NCI-H1048 (cell line): ENCODE measurements at places on chromosomes 1 and 21.

- no peak for DNase-seq
These were observed 28.6 kb downstream of the COL6A1 start for GRCh38 chr21:46009951-46010705.

DNA sequence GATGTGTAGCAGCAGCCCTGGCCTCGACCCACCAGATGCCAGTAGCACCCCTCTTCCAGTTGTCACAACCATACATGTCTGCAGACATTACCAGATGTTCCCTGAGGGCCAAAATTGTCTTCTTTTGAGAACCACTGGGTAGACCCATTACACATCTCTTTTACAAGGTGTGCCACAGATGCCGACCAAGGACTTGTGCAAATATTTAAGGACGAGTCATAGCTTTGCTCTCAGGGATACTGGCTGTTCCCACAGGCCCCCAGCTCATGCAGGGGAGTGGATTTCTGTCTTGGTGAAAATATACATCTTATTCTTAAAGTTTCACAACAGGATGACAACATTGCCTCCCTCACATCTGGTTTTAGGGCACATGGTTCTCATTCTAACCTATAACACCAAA is 59.4 kb upstream of the ZBTB18 start:
- DNase-seq, result no peak

DNA sequence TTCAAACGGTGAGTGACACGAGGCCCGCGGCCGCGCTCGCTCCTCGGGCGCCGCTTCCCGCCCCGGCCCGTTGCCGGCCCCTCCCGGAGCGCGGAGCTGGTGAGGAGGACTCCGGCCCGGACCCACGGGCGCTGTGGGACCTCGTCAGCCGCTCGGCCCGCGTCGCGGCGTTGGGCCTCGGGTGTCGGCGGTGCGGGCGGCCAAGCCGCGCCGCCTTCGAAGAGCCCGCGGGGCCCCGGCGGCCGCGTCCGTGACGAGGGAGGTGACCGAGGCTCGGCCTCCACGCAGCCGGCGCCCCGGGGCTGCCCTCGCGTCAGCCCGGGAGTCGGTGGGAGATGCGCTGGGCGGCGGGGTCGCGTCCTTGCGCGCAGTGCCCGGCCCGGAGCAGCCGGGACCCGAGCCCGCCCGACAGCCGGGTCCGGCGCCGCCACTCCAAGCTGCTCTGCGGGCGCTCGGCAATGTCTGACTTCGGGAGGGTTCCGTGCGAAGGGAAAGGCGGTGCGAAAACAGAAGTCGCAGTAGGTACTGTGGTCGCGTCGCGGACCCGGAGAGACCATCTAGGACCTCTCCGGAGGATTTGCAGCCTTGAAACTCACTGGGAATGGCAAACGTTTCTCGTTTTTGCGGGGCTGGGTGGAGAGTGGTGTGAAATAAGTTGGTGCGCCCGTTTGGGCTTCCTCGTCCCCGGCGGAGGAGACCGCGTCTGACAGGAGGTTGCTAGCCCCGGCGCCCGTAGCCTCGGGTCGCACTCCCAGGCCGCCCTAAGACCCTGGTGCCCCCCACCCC is 829 bp downstream of the SPEN start:
- no peak for DNase-seq

DNA sequence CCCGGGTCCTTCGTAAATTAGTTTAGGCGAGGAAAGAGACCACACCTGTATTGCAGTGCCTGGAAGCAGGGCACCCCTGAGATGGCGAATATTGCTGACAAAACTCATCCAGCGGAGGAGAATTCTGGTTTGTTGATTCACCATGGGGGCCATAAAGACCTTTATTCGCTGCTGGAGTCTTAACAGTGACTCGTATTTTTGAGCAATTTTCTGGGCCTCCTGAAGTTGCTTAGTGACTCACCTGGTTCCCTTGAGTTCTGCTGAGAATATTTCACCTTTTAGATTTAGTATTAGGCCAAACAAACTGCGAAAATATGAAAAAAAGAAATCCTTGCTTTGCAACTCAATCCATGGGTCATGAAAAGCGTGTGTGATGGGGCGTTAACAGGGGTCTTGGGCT is 20.6 kb upstream of the H6PD start:
- no peak for DNase-seq

GRCh38 chr21:36127977-36128376 is 6.9 kb upstream of the CBR3 start:
- DNase-seq, result no peak

GRCh38 chr1:180257028-180257386 is 26.9 kb downstream of the LHX4 start:
- DNase-seq, result no peak

GRCh38 chr1:226641671-226642231 is 93.2 kb downstream of the STUM start:
- no peak for DNase-seq

DNA sequence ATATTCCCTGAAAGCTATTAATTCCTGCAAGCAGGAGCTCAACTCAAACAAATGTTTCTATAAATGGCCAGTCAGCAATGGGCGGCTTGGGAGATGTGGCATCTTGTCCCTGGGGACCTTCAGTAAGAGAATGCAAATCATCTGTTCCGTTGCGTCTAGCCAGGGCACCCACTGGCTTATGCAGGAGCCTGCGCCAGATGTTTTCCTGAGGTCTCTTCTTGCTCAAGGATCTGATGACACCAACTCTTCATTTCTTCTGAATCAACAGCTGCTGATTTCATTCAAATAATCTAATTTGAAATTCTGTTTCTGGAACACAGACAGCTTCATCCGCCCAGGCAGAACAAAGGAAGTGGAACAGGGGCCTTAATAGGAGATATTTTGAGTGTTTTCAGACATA is 70.0 kb upstream of the AJAP1 start:
- no peak for DNase-seq

- DNase-seq, result no peak
These were observed 4.0 kb downstream of the WDR26 start for GRCh38 chr1:224430511-224431113.

DNA sequence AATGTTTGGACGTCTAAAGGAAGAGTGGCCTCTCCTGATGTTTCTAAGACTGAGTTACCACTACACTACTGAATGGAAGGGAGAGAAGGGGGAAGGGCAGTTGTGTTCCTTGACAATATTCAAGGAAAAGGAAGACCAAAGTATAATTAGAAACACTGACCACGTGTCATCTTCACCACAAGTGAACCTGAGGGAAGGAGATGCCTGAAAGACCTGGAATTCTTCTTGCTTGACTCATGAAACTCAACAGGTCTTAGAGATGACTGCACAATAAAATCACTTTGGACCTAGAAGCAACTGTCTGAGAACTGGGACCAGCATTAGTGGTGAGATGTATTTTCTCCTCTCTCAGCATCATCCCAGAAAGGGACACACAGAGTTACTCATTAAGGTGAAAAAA is 56.7 kb downstream of the PTPN14 start:
- DNase-seq, result no peak

DNA sequence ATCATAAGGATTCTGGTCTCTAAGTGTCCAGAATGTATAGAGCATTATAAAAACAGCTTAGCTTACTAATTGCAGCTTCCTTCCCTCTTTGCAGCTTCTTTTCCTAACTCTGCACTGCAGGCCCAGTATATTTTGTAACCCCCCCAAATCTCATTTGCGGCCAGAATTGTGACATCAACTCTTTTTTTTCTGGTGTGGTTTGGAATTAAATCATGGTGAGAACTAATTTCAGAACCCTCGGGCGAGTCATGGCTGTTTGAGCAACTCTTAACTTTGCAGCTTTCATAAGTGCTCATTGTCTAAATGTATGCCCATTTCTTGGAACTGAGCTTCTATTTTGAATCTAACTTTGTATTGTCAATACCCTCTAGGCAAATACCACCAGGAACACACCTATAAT is 187.4 kb downstream of the CYYR1 start:
- peak; percentile 13 for DNase-seq

GRCh38 chr1:37432716-37433115 is 41.7 kb upstream of the ZC3H12A start:
- no peak for DNase-seq

- no peak for DNase-seq
These were observed 1.2 kb downstream of the FMO5 start for GRCh38 chr1:147223740-147224615.

- no peak for DNase-seq
These were observed 11.7 kb downstream of the UBE2G2 start for GRCh38 chr21:44789880-44790279.

- no peak for DNase-seq
These were observed 6.6 kb downstream of the IFFO2 start for GRCh38 chr1:18949686-18950400.

- DNase-seq, result no peak
These were observed 29.2 kb downstream of the SOX13 start for GRCh38 chr1:204102029-204102611.

GRCh38 chr1:93659822-93660503 is 21.7 kb downstream of the BCAR3 start:
- DNase-seq, result no peak

DNA sequence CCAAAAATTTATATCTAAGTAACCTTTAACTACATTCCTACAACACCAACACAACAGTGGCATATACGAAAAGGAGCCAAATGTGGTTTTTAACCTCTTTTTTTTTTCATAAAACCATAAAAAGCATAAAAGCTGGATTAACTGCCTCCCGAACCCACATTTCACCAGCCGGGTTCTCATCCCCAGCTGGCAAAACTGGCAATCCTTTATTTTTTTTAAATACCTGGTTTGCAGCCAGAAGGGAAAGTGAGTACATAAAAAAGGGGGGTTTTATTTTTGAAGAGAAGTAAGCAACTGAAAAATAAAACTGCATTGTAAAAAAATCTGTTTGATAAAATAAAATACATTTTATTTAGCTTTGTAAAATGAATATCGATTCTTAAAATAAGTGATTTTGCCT is 295.4 kb downstream of the AKT3 start:
- DNase-seq, result no peak

GRCh38 chr1:117594261-117594990 is 11.4 kb upstream of the TENT5C start:
- no peak for DNase-seq

DNA sequence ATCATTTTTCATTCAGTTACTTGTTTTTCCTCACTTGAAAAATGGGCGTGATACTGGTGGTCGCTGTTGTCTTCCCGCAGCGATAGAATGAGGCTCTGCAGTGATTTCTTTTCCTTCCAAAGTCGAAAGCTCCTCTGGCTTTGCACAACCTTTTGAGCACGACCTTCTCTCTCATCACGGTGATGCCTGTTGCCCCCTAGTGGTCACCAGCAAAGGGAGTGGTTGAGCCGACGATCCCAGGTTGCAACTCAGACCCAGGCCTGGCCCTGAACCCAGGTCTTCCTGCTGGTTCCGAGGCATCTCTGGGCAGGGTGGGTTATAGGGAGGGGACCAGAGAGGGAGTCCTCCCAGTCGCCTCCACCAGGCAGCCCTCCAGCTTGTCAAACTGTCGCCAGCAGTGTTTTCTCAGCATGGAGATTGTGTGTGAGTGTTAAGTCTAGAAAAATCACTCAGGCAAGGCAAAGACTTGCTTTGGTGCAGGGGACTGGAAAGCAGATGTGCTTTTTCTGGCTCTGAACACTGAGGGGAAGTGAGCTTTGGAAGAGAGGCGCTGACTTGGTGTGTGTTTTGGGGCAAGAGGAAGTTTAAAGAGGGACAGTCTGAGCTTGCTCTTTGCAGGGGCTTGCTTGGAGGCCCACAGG is 285.3 kb downstream of the CAMTA1 start:
- DNase-seq, result no peak

DNA sequence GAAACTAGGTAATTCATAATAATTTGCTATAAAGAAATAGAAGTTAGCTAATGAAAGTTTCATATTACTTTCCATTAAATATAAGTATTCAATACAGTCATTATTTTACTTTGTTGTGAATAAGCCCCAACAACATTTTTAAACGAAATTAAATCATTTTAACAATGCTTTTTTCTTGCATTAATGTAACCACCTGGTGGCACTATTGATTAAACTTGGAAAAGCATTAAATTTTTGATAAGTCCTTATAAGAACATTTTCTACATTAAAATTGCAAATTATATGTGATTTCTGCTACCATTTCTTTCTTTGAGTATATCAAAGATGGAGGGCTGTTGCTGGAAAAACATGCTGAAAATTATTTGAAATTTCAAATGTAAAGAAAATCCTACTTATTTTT is 918.8 kb upstream of the TMPRSS15 start:
- no peak for DNase-seq

GRCh38 chr1:228396770-228397662 is 9.6 kb downstream of the TRIM11 start:
- DNase-seq, result no peak

DNA sequence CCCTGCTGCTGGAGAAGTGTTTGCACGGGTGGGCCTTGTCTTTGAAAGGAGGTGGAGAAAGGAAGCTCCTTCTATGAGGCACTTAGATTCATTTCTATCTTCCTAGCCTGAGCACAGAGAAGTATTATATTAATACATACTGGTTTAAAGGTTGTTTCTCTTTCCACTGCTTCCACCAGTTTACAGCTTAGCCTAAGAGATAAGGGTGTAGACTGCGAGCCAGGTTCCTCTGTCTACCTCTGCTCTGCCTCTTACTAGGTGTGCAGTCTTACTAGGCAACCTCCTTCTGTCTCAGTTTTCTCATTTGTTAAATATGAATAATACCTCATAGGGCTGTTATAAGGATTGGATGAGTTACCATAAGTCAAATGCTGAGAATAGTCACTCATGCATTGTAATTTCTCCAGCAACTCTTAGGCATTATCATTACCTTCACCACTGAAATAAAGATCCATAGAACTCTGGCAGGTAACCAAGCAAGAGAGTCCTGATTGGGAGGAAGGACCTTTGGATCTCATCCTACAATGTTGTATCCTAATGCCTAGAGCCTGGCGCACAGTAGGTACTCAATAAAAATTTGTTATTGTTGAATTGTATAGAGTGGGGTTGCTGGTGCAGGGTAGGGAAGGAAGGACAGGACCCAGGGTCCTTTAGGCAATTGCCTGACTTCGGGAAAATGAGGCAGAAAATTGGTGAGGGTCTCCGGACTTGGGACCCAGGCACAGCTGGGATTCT is 95.1 kb downstream of the TBX19 start:
- DNase-seq, result no peak

GRCh38 chr1:30929135-30929889 is 20.8 kb upstream of the SDC3 start:
- no peak for DNase-seq

DNA sequence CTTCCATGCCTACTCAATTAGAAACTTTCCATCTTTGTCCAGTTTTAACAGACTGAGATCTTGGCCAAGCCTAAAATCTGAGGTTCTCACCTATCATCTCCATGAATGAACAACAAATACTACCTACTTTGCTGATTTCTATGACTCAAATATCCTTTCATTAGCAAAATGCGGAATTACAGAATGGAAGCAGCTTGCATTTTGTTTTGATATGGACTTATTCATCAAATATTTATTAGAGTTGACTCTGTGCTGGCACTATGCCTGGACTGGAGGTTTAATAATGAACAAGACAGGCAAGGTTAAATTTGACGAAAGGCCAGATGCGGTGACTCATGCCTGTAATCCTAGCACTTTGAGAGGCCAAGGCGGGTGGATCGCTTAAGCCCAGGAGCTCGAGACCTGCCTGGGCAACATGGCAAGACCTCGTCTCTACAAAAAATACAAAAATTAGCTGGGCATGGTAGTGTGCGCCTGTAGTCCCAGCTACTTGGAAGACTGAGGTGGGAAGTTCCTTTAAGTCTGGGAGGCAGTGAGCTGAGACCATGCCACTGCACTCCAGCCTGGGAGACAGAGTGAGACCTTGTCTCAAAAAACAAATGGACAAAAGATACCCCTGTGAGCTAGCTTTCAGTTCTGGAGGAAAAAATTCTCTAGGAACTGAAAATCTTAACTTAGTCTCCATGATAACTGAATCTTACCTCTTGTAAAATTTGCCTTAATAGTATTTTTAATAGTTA is 29.4 kb upstream of the SOD1 start:
- DNase-seq, result no peak

- no peak for DNase-seq
These were observed 118.7 kb downstream of the ZNF281 start for GRCh38 chr1:200291106-200291505.

- no peak for DNase-seq
These were observed 640.2 kb downstream of the PTPRC start for GRCh38 chr1:199279067-199279466.
